Thoracic aorta (tissue), 2 donors: ENCODE measurements at places on chromosomes 5 and 9. TPM values are rescaled to one million over a fixed set of nuclear protein-coding genes. Genes with fewer than 3 reads are reported as not detected.

The CORO2A gene
- total RNA-seq: 1.2 TPM

The GALT gene
- 78.4 TPM for total RNA-seq

The TUSC1 gene
- total RNA-seq: 42.1 TPM

The CDK7 gene
- total RNA-seq: 23.4 TPM

The HIGD2A gene
- 45.2 TPM for total RNA-seq

The CHSY3 gene
- total RNA-seq: 28.3 TPM

The COL15A1 gene
- total RNA-seq: 70.4 TPM

The SOX30 gene
- total RNA-seq: not detected

The CCDC192 gene
- not detected for total RNA-seq

The REEP2 gene
- 11.5 TPM for total RNA-seq

The SLC34A3 gene
- 0.54 TPM for total RNA-seq

The TAF11L10 gene
- not detected for total RNA-seq

The MZB1 gene
- not detected for total RNA-seq

The HTR4 gene
- 7.8 TPM for total RNA-seq

The WNT8A gene
- total RNA-seq: not detected

The NUTM2F gene
- total RNA-seq: not detected

The GPRIN1 gene
- total RNA-seq: 0.27 TPM

The SIT1 gene
- not detected for total RNA-seq

The NPR3 gene
- 25.7 TPM for total RNA-seq

The FAM153A gene
- 2.0 TPM for total RNA-seq

The CARD9 gene
- total RNA-seq: 6.6 TPM

The ASPN gene
- 122 TPM for total RNA-seq

The PCDHGC4 gene
- 6.4 TPM for total RNA-seq

The FAM78A gene
- total RNA-seq: 5.7 TPM

The PDCD1LG2 gene
- 1.1 TPM for total RNA-seq

The TNFSF8 gene
- total RNA-seq: 4.1 TPM

The SPATA6L gene
- total RNA-seq: 1.8 TPM

The INSL6 gene
- not detected for total RNA-seq

The NRG2 gene
- 2.3 TPM for total RNA-seq
